Thoracic aorta (tissue), 2 donors: ENCODE measurements at places on chromosomes 13 and 19. TPM values are rescaled to one million over a fixed set of nuclear protein-coding genes. Genes with fewer than 3 reads are reported as not detected.
A peak's percentile ranks its signal among the peaks of the same experiment; 100 is the strongest.

DNA sequence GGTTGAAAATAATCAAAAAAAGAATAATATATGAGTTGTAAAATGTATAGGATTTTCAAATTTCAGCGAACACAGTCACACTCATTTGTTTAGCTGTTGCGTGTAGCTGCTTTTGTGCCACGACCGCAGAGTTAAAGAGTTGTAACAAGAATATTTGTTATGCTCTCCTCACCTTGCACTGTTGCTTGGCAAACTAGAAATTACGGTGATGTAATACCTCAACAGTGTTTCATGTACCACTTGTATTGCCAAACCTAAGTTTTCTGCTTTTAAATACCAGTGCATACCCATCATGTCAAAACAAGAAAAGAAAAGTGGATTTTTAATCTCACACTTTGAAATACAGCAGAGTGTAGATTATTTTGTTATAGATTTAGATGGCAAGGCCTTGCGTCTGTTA is 201.1 kb downstream of the NBEA start:
- no peaks in the 10 kb centered on the region for H3K4me1 ChIP-seq
- no peak overlapping the region for H3K4me3 ChIP-seq
- H3K27ac ChIP-seq: no peak overlapping the region

DNA sequence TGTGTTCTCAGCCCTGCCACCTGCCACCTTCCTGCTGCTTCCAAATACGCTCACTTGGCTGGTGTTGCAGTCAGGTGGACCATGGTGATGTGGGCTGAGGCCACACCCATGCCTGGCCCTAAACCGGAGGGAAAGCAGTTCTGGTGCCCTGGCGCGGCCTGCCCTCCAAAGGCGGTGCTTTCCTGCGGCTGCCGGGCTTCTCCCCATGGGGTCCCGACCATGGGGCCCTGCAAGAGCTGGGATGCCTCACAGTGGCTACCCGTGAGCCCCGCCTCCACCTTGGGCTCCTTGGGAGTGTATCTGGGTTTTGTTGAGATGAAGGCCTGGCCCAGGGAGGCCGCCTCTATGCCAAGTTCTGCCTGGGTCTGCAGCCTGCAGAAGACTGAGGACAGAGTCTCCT is 73.7 kb downstream of the ERICH6B start:
- no peak overlapping the region for H3K4me3 ChIP-seq
- no peaks in the 10 kb centered on the region for H3K4me1 ChIP-seq
- H3K27ac ChIP-seq: no peak overlapping the region
- no peaks in the 10 kb centered on the region for H3K27me3 ChIP-seq
- no peak for DNase-seq

DNA sequence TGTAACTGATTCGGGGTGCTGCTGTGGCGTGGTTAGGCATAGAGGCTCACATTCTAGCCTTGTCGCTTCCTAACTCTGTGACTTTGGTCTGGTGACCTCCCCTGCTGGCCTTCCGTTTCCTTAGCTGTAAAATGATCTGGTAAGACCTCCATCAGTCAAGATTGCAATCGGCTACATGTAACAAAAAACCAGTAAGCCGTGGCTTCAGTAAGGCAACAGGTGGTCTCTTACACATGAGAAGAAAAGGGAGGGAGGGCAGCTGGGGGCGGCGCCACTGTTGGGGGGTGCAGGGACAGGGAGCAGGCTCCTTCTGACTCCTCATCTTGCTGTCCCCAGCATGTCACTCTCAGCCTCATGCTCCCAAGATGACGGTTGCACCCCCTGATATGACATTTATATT is 148.0 kb downstream of the SIPA1L3 start:
- no peak overlapping the region for H3K4me3 ChIP-seq
- no peaks in the 10 kb centered on the region for H3K4me1 ChIP-seq
- DNase-seq: no peak
- H3K27me3 ChIP-seq: no peaks in the 10 kb centered on the region

- no peak for DNase-seq
- H3K27me3 ChIP-seq: no peaks in the 10 kb centered on the region
- no peak overlapping the region for H3K4me3 ChIP-seq
- no peaks in the 10 kb centered on the region for H3K4me1 ChIP-seq
- peaks cover 46% of the 10 kb centered on the region for H3K36me3 ChIP-seq
Observed at GRCh38 chr19:16420781-16421386, 50.9 kb downstream of the EPS15L1 start.

GRCh38 chr13:33543089-33543459 is 257.5 kb upstream of the STARD13 start:
- no peaks in the 10 kb centered on the region for H3K27me3 ChIP-seq
- no peak for DNase-seq
- peaks cover 20% of the 10 kb centered on the region for H3K4me1 ChIP-seq

DNA sequence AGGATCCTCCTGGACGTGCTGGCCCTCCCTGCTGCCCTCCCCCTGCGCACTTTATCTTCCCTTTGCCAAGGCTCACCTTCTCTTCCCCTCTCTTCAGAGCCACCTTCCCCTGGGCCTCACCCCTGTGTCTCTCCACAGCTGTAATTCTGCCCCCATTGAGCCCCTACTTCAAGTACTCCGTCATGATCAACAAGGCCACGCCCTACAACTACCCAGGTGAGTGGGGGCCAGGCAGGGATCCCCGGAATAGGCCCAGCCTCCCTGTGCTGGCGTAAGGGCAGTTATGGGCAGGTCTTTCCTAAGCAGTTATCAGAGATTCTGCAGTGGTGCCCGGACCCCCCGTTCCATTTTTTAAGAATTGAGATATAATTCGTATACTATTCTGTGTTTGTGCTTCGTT is 3.1 kb downstream of the NDUFA3 start:
- no peaks in the 10 kb centered on the region for H3K27me3 ChIP-seq
- peaks cover 7% of the 10 kb centered on the region for H3K4me1 ChIP-seq
- DNase-seq: no peak

DNA sequence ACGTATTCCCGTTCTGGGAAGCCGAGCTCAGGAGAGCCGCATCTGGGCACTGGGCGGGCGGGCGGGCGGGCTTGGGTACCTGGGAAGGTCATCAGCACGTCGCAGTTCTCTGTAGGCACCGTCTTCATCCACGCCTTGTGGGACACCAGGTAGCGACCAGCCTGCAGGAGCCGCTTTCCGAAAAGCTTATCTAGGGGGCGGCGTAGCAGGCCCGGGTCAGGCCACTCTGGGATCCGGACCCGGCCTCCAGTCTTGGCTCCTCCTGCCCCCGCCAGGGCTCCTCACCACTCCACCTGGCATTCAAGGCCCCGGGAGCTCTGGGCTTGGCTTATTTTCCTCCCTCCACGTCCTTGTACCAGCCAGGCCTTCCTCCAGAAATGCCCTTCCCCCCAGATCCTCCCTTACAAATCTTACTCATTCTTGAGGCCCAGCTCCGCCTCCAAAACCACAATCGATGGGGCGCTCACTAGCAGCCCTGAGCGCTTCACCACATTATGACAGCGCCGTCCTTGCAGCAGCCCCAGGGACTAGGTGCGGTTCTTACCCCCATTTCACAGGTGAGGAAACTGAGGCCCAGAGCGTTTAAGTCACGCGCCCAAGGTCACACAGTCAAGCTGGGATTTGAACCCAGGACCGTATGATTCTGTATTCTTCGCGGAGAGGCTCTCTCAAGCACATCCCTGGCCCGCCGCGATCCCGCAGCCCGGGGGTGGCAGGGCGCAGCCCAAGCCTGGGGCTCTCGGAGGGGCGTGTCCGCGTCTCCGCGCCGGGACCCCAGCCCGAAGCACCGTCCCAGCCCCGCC is 843 bp downstream of the ANO8 start:
- peaks cover 20% of the 10 kb centered on the region for H3K4me1 ChIP-seq
- no peaks in the 10 kb centered on the region for H3K27me3 ChIP-seq
- peak overlapping the region; percentile 97 for H3K4me3 ChIP-seq
- DNase-seq: no peak
- no peak overlapping the region for H3K27ac ChIP-seq

- H3K4me1 ChIP-seq: no peaks in the 10 kb centered on the region
- no peaks in the 10 kb centered on the region for H3K36me3 ChIP-seq
- no peak overlapping the region for H3K27ac ChIP-seq
- no peak overlapping the region for H3K4me3 ChIP-seq
Observed at GRCh38 chr19:2309734-2310362, 1.9 kb upstream of the LINGO3 start.

GRCh38 chr19:4972509-4973230 is 3.8 kb downstream of the KDM4B start:
- H3K4me3 ChIP-seq: no peak overlapping the region
- no peaks in the 10 kb centered on the region for H3K36me3 ChIP-seq
- H3K4me1 ChIP-seq: peaks cover 34% of the 10 kb centered on the region
- H3K27me3 ChIP-seq: no peaks in the 10 kb centered on the region

- no peaks in the 10 kb centered on the region for H3K27me3 ChIP-seq
- H3K4me1 ChIP-seq: no peaks in the 10 kb centered on the region
- H3K27ac ChIP-seq: no peak overlapping the region
- H3K36me3 ChIP-seq: no peaks in the 10 kb centered on the region
- H3K4me3 ChIP-seq: no peak overlapping the region
Observed at GRCh38 chr13:58080806-58081205, 449.3 kb downstream of the PCDH17 start.

DNA sequence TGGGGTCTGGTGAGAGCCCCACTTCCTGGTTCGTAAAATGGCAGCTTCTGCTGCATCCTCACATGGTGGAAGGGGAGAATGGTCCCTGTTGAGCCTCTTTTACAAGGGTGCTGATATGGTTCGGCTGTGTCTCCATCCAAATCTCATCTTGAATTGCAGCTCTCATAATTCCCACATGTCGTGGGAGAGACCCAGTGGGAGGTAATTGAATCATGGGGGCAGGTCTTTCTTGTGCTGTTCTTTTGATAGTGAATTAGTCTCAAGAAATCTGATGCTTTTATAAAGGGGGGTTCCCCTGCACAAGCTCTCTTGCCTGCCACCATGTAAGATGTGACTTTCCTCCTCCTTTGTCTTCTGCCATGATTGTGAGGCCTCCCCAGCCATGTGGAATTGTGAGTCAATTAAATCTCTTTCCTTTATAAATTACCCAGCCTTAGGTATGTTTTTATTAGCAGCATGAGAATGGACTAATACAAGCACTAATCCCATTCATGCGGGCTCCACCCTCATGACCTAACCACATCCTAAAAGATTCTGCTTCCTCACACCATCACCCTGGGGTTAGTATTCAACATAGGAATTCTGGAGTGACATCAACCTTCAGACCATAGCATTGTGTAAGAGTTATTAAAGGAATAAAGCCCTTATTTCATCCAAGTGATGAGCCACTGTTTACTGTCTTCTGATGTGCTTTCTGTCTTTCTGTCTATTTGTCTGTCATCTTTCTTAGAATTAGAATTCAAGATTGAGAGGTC is 159.0 kb upstream of the IRS2 start:
- H3K36me3 ChIP-seq: no peaks in the 10 kb centered on the region
- no peaks in the 10 kb centered on the region for H3K4me1 ChIP-seq

- H3K4me1 ChIP-seq: no peaks in the 10 kb centered on the region
- H3K36me3 ChIP-seq: no peaks in the 10 kb centered on the region
- no peak overlapping the region for H3K4me3 ChIP-seq
- no peaks in the 10 kb centered on the region for H3K27me3 ChIP-seq
- DNase-seq: no peak
Observed at GRCh38 chr13:97165502-97166425, 56.4 kb upstream of the MBNL2 start.

- no peaks in the 10 kb centered on the region for H3K36me3 ChIP-seq
- no peaks in the 10 kb centered on the region for H3K27me3 ChIP-seq
- no peak overlapping the region for H3K27ac ChIP-seq
- H3K4me1 ChIP-seq: no peaks in the 10 kb centered on the region
Observed at GRCh38 chr13:51137250-51137649, 26.2 kb upstream of the C13orf42 start.

DNA sequence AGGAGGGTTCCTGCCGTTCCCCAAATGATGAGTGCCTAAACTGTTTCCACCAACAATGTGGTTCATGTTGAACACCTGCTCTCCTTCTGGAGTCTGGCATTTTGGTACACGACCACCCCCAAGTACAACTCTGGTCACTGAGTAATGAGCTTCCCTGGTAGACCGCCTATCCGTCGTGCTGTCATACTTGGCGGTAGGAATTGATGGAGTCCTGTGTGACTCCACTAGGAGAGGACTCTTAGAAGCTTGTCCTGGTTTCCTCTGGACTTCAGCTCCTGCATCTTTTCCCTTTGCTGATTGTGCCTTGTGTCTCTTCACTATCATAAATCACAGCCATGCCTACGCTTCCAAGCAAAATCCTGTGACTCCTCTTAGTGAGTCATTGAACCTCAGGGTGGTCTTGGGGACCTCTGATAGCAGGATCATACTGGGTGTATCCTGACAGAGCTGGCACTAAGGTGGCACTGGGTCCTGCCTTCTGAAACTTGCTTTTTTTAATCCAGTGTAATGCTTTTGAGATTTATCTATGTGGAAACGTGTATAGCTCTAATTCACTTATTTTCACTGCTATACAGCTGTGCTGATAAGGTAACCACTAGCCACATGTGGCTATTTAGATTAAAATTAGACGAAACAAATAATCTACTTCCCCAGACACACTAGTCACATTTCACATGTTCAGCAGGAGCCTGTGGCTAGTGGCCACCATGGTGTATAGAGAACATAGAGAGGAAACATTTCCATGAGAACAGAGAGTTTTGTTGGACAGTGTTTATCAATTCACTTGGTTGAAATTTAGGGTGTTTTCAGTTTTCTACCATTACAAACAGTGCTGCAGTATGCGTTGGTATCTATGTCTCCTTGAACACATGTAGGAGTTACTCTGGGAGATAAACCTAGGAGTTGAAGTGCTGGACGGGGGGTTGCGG is 6.1 kb upstream of the ASF1B start:
- no peak overlapping the region for H3K27ac ChIP-seq
- no peak for DNase-seq
- no peak overlapping the region for H3K4me3 ChIP-seq
- no peaks in the 10 kb centered on the region for H3K36me3 ChIP-seq
- H3K4me1 ChIP-seq: peaks cover 18% of the 10 kb centered on the region

- H3K27me3 ChIP-seq: no peaks in the 10 kb centered on the region
- H3K36me3 ChIP-seq: no peaks in the 10 kb centered on the region
- no peak overlapping the region for H3K27ac ChIP-seq
- no peak for DNase-seq
- H3K4me3 ChIP-seq: no peak overlapping the region
- H3K4me1 ChIP-seq: peaks cover 5% of the 10 kb centered on the region
Observed at GRCh38 chr13:34361560-34361959, 543.6 kb downstream of the RFC3 start.

GRCh38 chr13:66477816-66478215 is 752.3 kb downstream of the PCDH9 start:
- H3K27me3 ChIP-seq: no peaks in the 10 kb centered on the region
- H3K27ac ChIP-seq: no peak overlapping the region
- no peak overlapping the region for H3K4me3 ChIP-seq
- no peak for DNase-seq

DNA sequence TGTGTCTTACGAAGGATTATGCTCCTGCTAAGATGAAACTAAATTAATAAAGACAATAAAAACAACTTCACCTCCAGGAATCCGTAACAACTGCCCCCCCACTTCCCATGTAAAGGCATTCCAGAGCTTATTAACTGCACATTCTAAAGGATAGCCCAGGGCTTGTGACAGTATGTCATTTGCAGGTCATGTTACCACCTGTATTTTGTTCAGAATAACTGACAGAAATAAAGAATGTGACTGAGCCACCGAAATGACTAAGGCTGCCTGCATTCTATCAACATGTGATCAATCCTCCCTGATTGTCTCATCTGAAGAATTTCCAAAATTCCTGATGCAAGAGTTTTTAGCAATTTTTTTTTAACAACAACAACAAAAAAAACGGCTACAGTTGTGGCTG is 117.2 kb downstream of the MIPEP start:
- no peaks in the 10 kb centered on the region for H3K27me3 ChIP-seq
- no peaks in the 10 kb centered on the region for H3K36me3 ChIP-seq
- no peak for DNase-seq
- no peak overlapping the region for H3K27ac ChIP-seq
- no peaks in the 10 kb centered on the region for H3K4me1 ChIP-seq

Gene ZGLP1
- total RNA-seq: 5.3 TPM

Gene ZNF681
- 2.2 TPM for total RNA-seq

Gene NKG7
- 4.4 TPM for total RNA-seq

Gene PTGIR
- 207 TPM for total RNA-seq
